RWPE1 (cell line): ENCODE measurements at places on chromosomes 12 and 14.

DNA sequence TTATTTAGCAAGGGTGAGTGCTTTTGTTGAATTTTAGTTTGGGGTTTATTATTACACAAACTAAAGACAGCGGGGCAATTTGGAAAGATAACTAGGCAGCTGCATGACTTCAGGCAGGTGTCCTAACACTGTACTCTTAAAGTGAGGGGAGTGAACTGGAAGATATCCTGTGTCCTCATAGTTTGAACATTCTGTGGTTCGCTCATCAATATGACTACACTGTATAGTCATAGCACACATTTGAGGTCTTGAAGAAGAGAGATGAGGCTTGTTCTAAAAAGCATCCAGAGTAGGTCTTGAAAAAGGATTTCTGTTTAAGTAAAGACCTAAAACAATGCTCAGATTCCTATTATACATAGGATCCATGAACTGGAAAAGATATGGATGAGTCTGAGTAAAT, 1.7 kb upstream of the MAP3K9 start:
- DNase-seq, result no peak

DNA sequence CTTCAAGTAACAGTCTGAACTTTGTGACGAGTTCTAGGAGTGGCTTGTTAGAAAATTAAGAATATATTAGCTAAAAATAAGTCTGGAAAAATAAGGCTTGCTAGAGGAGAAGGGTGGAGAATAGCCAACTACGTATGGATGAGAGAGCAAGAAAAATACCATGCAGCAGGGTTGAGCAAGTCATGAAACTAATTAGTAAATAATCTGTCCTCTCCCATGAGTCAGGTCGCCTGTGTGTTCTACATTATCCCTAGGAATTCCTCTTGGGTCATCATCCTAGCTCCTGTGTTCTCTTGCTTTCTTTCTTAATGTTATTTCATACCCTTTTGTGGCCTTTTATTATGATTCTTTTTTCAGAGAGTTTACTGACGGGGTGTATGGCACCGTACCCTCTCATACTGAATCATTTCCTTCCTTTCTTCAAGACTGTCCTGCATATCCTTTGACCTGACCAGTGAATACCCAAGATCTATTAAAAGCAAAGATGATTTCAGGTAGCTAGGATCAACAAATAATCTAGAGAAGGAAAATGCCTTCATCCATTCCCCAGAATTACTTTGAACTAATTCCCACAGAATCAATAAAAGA, 177.2 kb upstream of the NPAS3 start:
- DNase-seq, result peak; percentile 2

- DNase-seq, result no peak
Observed at GRCh38 chr14:63949696-63950095, 96.9 kb downstream of the SYNE2 start.

DNA sequence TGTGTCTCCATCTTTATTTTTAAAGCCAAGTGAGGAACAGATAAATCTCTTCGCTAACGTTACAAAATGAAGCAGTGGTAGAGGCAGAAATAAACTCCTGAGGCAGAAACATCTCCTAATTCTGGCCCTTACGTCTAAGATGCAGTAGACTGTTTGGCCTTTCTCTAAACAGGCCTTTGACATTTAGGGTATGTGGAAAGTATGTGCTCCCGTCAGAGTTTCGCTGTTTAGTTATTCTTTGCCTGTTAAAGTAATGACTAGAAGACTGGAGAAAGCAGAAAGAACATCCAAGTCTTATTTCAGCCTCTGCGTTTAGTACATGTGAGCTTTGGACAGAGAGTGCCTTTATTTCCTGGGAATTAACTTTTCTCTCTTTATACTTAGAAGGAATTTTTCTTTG, 216.6 kb downstream of the RAD51B start:
- DNase-seq, result no peak

- no peak for DNase-seq
Observed at GRCh38 chr14:77580477-77580876, 36.0 kb downstream of the SPTLC2 start.

GRCh38 chr12:107096571-107096970, 3.2 kb upstream of the CRY1 start:
- no peak for DNase-seq

- no peak for DNase-seq
Observed at GRCh38 chr12:108801736-108802100, 55.7 kb downstream of the SSH1 start.

DNA sequence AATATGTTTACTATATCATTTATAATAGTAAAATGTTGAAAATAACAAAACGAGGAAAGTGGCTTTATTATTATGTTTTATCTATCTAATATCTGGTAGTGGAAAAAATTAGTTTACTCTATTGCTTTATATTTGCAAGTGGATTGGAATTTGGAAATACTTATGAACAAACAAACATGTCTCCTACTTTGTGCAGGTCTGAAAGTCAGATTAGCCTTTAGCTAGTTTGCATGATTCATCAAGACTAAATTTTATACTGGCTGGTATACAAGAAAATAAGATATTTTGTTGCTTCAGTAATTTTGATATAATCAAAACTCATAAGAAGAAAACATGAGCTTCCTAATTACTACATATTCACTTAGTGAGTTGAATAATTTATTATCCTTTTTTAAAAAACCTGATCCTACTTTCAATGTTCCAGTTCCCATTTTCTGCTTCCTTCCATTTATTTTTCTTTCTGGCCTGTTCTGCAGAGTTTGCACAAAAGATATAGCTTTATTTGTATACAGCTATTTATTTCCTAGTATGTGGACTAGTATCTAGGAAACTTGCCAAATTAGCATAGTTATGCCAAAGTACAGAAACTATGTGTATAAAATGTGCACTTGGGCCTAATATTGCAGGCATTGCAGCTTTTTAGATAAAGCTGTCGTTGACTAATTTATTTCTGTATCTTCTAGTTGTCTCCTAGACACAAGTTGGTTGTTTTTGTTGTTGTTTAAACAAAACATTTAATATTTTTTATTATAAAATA, 122.0 kb downstream of the AKAP6 start:
- no peak for DNase-seq

GRCh38 chr12:108670066-108670631, 36.5 kb upstream of the SELPLG start:
- DNase-seq, result no peak

- DNase-seq, result no peak
Observed at GRCh38 chr12:19945559-19946435, 422.5 kb upstream of the PDE3A start.

- DNase-seq, result no peak
Observed at GRCh38 chr12:109737126-109737525, 23.5 kb downstream of the FAM222A start.

DNA sequence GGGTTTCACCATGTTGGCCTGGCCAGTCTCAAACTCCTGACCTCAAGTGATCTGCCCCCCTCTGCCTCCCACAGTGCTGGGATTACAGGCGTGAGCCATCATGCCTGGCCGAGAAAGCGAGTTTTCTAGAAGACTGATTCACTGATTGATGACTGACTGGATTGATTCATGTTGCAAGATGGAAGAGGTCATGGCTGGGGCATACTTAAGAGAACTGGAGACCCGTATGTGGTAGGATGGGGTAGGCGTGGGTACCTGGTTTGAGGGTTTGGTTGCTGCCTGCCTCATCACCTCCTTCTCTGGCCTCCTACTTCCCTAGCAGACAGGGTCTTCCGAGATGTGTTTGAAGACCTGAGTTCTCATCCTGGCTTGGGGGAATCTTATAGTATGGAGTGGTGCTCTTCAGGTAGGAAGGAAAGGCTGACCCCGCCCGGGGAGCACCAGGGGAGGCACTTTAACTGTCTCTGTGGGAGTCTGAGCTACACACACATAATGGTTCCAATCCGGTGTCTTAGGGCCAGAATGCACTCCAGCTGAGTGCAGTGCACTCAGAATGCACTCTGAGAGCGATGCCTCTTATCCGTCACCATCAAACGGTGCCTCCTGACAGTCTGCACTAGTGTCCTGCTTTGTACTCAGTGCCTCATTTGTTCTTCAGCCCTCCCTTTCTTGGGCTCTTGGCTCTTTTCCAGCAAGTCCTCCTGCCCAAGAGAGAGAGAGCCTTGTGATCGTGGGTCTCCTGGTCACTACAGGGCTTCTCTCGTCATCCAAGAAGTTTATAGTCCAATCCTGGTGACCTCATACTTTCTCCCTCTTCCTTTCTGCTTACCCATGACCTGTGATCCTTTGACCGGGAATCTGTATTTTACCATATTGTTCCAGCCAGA, 19.7 kb downstream of the PLEKHG3 start:
- DNase-seq, result no peak

DNA sequence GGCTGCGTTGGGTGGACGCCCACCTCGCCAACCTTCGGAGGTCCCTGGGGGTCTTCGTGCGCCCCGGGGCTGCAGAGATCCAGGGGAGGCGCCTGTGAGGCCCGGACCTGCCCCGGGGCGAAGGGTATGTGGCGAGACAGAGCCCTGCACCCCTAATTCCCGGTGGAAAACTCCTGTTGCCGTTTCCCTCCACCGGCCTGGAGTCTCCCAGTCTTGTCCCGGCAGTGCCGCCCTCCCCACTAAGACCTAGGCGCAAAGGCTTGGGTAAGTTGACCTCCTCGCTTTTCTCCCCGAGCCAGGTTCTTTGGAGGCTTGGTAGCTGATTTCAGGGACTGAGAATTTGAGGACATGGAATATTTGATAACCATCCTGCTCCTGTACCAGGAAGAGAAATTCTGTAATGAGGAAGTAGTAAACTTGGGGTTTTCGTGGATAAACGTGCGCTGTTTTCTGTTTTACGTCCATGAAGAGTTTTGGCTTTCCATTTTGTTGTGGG, 530 bp downstream of the APAF1 start:
- DNase-seq, result peak; percentile 24

- no peak for DNase-seq
Observed at GRCh38 chr12:117646520-117646919, 285.1 kb upstream of the NOS1 start.

- DNase-seq, result peak; percentile 83
Observed at GRCh38 chr14:92470215-92470614, 43.4 kb upstream of the RIN3 start.

DNA sequence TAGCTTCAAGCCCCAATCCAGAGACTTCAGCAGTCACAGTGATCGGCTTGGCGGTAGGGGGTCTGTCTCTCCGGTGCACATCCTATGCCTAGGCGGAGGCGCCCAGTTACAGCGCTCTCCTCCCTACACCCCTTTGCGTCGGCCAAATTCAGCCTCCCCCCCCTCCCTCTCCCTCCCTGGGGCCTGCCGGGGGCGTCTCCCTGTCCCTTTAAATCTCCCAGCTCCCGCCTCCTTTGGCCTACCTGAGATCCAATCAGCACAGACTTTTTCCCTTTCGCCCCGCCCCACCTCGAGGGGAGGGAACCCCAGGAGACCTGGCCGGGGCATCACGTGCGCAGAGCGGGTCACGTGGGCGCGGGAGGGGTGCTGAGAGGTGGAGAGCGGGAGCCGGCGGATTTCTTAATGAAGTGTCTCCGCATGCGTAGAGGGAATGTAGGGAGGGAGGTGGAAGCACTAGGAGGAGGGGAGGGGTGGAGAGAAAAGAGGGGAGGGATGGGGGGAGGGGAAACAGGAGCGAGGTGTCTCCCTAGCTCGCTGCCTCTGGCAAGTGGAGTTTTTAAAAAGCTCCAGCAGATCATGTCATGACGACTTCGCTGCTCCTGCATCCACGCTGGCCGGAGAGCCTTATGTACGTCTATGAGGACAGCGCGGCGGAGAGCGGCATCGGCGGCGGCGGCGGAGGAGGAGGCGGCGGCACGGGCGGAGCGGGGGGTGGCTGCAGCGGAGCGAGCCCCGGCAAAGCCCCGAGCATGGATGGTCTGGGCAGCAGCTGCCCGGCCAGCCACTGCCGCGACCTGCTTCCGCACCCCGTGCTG, at the start of gene HOXC13:
TSS of gene HOXC13 (plus strand) at position 506 of the 815 bp plus-strand sequence. CDS start at position 582, 76 bp downstream.
- DNase-seq, result peak; percentile 99

GRCh38 chr12:4160314-4161040, 113.1 kb upstream of the CCND2 start:
- no peak for DNase-seq

DNA sequence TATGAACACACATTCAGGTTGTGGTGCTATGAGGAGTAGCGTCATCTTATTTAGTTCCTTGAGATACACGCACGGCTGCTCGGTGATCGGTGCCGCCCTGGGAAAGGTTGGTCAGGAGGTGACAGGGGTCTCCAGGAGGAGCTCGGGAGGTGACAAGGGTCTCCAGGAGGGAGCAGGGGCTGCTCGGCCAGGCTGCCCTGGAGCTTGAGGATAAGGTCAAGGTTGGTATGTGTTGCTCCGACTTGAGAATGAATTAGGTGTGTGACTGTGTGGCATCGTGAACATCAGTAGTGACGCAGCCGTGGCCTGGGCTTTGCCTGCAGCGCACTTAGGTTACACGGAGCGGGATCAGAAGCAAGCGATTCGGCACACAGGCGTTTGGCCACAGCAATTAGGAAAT, 36.2 kb downstream of the CCDC92 start:
- no peak for DNase-seq

DNA sequence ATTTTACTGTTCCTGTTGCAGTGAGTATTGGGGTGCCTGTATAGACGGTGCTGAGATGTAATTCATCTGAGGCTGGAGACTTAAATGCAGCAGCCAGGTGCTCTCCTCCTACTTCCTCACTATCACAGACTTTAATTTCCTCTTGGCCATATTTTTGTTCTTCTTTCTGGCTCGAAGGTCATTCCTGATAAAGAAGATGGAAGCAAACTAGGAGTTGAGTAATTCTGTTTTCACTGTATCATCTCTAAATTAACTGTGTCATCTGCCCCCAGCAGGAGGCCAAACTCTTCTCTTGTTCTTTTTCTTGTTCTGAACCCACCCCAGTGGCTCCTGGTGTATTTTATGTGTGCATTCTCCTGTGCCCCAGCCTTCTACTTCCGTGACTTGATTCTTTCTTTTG, 141.7 kb upstream of the ARHGAP5 start:
- no peak for DNase-seq

DNA sequence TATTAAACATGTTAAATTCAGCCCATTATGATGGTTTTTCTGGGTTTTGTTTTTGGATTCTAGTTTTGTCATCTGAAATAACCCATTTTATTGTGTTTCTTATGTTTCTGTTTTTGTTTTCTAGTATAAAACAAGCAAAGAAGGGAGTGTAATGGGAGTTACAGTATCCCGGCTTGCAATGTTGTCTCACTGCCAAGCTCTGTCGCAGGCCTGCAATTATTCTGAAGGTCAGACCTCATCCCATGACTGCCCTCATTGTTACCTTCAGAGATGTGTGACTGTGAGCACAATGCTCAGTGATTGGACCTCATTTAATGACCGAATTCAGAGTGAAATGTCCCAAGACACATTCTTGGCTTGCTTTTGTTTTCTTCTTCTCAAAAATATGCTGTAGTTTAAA, 73.0 kb upstream of the ATF1 start:
- no peak for DNase-seq

GRCh38 chr14:56884617-56885016, 74.3 kb upstream of the OTX2 start:
- no peak for DNase-seq

DNA sequence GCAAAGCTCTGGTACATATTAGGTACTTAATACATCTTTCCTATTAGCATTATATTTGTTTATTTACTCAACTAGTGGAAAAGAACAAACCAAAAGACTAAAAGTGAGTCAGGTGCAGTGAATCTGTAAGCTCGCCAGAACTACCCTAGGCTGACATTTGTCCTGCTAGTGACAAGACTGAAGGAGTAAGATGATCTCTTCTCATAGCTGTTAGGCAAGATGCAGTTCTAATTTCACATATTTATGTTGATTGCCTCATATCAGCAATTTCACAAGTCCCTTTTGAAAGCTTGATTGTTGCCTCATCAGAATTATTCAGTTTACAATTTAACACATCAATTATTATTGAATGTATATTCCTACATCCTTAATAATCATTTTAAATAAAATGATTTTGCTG, 293.0 kb upstream of the NAV3 start:
- no peak for DNase-seq
